Activated naive CD8-positive, alpha-beta T cell treated with anti-CD3 and anti-CD28 coated beads for 36 hours (primary cell): ENCODE measurements at places on chromosomes 3 and 15.

DNA sequence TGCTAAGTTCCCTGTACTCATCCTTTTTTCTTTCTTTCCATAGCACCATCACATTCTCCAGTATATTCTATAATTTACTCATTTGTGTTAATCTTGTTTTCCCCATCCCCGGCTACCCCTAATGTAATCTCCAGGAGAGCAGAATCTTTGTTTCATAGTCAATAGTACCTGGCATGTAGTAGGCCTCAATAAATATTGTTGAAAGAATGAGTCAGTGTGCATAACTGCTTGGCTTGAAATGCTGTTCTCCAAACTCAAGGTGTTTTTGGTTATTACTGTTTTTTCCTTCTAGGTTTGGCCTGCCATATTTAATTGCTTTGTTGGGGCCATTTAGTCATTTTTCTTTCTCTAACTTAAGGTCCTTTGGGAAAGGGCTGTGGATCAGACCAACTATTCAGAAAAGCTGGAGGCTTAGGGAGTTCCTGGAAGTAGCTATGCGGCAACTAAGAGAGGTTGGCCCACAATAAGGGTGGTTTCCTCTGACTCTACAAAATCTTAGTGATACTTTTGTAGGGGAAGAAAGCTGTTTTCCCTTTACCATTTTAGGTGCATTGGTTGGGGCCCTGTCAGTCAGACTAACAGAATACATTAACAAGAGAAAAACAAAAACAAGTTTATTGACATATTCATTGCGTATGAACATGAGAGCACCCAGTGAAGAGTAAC, 28.4 kb downstream of the KAT2B start:
- no peak for DNase-seq

DNA sequence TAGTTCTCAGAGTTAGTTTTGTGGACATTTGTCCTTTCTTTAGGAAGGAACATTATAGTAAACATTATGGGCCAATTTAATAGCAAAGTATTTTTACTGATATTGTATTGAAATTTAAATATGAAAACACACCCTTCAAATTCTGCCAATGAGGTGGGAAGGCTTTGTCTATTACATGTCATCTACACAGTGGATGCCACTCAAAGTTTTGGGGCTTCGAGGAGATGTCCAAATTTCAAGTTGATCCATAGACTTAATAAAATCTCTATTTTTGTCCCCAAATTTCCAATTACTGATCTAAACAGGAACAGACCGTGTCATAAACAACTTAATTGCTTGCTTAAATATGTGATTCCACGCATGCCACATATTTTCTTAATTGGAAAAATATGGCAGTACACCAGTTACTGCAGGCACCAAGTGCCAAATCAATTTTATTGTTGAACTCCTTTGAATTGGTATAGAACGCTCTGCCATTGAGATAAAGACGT, 1.7 kb downstream of the SHOX2 start:
- DNase-seq = no peak

DNA sequence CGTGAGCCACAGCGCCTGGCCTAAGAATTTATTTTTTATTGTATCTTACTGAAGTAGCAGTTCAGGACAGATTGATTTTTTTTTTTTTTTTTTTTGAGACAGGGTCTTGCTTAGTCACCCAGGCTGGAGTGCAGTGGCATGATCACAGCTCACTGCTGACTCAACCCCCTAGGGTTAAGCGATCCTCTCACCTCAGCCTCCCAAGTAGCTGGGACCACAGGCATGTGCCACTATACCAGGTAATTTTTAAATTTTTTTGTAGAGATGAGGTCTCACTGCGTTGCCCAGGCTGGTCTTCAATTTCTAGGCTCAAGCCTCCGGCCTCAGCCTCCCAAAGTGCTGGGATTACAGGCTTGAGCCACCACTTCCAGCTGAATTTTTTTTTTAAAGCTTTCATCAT, 99.8 kb upstream of the HERC1 start:
- no peak for DNase-seq

DNA sequence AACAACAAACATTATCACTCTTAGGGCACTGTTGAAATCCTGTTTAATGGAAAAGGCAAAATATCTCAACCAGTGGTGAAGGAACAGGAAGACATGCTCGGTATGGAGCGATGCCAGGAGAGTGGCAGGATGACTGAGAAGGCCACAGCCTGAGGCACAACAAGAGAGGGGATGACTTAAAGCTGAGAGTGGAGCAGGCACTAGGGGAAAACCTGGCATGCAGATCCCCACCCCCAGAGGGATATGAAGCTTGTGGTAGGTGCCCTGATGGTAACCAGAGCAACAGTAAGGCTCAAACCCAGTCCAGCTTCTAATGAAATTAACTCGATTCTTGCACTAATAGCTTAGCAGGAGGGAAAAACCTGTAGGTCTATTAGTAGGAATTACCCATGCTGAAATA, 40.4 kb downstream of the LYSMD4 start:
- no peak for DNase-seq

DNA sequence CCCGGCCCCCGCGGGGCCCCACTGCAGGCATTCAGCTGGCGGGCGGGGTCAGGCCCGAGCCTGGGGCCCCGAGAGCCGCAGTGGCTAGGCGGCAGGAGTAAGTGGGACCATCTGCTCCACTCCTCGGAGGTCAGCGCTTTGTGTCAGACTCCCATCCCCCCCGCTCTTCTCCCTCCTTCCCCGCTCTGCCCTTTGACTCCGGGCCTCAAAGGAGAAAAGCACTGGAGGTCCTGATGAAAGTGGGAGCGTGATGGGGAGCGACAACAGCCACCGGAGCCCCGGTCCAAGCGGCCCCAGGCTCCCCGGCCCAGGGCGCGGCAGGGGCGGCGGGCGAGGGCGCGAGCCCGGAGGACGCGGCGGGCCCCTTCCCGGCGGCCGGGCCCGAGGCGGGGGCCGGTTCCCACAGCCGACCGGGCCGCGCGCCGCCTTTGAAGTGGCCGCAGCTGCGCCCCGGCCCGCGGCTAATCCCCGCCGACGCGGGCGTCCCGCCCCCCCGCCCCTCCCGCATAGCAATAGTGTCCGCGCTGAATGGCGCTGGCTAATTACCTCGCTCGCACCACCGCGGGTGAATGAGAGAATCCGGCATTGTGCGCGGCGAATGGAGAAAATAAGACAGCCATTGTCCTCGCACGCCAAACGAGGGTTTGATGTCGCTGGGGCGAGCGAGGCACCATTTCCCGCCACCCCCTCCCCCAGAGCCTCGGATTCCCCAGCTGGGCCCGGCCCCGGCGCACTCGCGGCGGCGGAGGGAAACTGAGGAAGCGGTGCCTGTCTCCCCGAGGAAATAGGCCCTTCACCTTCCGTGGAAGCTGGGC, 22.4 kb downstream of the IGDCC3 start:
- no peak for DNase-seq

GRCh38 chr15:68503213-68503612, 71.2 kb upstream of the ITGA11 start:
- no peak for DNase-seq

- no peak for DNase-seq
Observed at GRCh38 chr3:56339244-56339643, 129.0 kb downstream of the ERC2 start.

- no peak for DNase-seq
Observed at GRCh38 chr3:112675943-112676535, 35.1 kb upstream of the CCDC80 start.

DNA sequence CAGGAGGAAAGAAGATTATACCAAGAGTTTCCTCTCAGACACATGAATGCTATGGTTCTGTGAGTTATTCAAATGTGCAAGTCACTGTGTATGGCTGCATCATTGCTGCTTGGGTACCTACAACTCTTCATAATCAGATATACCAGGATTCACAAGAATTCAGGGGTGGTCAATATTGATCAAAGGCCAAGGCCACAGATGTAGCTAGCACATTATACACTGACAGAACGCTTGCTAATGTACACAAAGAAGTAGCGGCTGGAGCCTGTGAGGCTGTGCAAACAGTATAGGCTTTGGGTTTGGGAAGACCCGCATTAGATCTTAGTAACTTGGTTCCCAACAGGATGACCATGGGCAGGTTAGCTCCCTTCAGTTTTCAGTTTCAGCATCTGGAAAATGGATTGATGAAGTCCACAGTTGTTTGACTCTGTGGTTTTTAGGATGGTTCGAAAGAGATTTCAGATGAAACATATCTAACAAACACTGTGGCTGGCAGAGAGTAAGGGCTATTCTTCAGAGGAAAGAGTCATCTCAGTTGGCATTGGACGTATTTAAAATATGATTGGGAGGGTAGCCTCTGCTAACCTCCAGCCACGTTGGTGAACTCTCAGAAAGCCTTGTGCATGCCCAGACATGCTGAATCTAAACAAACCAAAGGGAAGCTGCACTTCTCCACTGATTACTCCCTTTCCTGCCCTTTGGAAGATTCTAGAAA, 748.7 kb upstream of the CFAP20DC start:
- no peak for DNase-seq

DNA sequence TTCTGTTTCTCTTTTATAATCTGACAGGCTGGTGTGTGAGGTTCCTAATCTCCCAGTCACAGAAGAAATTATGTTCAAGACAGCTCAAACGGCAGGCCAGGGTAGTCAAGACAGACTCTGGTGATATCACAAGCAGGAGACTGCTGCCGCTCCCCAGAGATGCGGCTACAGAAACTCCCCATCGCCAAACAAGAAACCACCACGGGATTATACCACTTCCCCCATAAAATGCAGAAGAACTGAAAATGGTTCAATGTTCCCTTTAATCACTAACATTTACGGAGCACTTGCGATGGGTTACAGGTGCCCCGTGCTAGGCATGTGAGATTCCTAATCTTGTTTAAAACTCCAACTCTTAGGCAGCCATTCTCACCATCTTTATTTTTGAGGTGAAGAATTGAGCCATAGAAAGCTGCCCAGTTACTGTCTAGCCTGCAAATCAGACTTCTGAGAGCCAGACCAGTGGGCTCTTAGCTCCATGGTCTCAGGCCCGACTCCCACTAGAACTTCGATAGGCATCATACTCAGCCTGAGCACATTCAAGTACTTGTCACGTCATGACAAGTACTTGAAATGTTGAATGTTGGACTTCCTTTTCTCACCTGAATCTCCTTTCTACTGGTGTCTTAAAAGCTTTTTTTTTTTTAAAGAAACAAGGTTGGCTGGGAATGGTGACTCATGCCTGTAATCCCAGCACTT, 58.4 kb downstream of the TBC1D2B start:
- DNase-seq = no peak

GRCh38 chr15:83158393-83158792, 49.2 kb downstream of the HDGFL3 start:
- peak; percentile 1 for DNase-seq

DNA sequence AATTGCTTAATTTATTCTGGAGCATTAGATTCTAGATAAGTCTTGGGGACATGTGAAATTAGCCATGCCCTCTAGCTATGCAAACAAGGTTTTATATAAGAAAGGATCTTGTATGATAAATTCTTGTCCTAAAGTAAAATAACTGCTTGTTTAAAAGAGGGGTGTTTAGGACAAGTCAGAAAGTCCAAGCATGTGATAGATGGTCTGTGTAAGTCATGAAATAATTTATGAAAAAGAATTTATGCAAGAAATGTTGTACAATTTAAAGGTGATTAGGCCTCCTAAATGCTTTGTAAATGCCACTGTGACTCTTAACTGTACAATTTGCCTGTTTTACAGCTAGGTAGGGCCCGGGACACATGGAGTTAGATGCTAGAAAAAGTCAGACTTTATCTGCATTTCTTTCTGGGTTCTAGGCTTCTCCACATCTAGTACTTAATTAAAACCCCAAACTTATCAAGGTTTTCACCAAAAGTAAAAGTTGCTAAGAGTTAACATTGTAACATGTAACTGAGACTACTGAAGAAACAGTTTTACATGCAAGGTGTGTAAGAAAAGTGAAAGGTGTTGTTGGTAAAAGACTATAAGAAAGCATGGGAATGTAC, 13.2 kb downstream of the LINS1 start:
- no peak for DNase-seq

DNA sequence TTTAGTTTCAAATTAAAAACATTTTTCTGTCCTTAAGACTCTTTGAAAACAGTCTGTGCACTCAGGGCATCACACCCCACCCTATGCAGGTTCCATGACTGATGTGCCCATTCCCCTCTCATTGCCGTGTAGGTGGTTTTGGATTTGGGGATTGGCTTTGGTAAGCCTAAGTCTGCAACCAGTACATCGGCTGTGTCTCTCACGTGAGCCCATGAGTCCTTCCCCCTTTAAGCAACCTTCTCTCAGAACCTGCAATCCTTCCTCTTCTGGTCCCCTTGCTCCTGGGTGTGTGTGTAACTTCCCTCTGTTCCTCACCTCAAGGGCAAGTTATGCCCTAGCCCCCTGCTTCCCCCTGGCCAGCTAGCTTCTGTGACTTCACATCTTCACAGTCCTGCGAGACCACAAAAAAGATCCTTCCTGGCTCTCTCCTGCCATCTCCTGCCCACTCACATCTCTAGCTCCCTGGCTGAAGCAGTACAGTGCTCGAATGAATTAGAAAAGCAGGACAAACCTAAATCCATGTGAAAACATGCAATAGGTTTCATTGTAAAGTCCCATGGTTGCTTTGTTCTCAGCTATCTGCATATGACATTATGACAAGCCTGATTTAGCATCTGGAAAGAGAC, 126.7 kb downstream of the UACA start:
- DNase-seq = no peak

- no peak for DNase-seq
Observed at GRCh38 chr3:108728934-108729333, 28.3 kb downstream of the RETNLB start.

GRCh38 chr3:179304605-179305004, 18.2 kb upstream of the ZNF639 start:
- no peak for DNase-seq

GRCh38 chr3:83946554-83946953, 1012.2 kb upstream of the CADM2 start:
- DNase-seq = no peak

DNA sequence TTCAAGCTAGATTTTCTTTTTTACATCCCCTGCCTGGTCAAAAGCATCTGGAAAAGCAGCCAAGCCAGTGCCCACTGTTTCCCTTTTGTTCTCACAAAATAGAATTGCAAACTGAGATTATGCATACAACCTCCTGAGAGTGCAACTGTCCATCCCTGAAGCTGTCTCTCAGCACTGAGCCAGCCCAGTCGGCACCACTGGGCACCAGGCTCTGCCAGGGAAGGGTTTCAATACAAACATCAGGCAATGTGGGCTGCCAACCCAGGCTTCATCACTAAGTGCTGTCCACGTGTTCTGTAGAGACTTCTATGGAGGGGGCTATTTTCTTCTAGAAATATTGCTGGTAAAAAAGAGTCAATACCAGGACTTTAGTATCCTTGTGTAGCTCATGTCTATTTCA, 356.3 kb upstream of the TBL1XR1 start:
- no peak for DNase-seq

GRCh38 chr3:38545983-38546382, 49.8 kb downstream of the EXOG start:
- DNase-seq = no peak

- no peak for DNase-seq
Observed at GRCh38 chr3:166446986-166447385, 609.8 kb upstream of the BCHE start.

GRCh38 chr3:119206611-119207511, 33.5 kb downstream of the UPK1B start:
- no peak for DNase-seq
